ENCODE measurements at places on chromosomes 16 and 17.

DNA sequence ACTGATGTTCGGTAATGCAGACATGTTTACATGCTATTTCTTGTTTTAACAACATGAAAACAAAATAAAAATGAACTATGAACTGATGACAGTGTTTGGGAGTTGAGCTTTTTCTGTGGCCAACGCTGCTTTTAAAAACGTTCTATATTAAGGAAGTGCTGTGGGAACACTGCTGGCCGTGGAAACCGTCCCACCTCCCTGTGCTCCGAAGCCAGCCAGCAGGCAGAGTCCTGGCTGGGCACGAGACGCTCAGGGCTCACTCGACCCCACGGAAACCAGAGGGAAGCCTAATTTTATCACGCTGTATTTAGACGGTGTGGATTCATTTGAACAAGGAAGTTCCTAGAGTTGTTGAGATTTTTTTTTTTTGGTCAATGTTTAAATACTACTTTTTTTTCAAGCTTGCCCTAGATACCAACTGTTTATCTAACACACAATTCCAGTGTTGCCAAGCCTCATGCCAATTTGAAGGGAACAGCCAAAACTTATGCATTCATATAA, 25.8 kb downstream of the ADCY9 start:
- no peak for DNase-seq

DNA sequence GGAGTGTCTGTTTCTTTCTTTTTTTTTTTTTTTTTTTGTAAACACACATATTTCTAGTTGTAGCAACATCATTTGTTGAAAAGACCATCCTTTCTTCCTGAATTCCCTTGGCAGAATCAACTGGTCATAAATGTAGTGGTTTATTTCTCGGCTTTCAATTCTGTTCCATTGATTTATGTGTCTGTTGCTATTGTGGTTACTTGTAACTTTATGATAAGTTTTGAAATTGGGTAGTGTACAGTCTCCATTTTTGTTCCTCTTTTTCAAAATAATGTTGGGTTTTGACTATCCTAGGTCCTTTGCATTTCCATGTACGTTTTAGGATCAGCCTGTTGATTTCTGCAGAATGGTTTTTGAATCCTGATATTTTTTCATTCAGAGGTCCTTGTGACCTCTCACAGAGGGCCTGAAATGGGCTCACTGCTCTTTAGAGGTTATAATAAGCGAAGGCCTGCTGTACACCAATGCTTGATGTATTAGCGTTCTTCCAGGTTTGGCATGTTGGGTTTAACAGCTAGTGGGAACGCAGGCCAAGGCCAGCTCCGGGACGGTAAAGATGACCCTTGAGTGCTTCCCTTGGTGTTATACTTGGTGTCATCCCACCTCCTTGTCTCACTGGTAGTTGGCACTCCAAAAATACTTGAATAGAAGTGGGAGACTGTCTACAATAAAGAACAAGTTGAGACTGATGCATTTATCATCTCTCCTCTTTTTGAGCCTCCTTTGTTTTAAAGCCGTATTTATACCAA, 43.8 kb downstream of the ZNRF1 start:
- DNase-seq, result no peak

DNA sequence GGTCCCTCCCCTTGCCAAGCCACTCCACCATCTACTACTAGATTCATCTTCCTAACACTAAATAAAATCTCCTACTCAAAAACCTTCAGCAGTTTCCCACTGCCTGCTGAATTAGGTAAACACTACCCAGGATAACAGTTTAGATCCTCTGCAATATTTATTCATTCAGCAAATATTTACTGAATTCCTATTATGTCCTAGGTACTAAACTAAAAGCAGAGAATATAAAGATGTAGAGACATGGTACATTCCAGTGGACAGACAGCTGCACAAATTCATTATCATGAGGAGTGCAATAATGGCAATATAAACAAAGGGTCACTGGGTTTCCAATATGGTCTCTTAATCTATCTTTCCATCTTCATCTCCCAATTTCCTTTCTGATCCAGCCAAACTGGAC, 30.7 kb upstream of the HOXB13 start:
- no peak for DNase-seq

DNA sequence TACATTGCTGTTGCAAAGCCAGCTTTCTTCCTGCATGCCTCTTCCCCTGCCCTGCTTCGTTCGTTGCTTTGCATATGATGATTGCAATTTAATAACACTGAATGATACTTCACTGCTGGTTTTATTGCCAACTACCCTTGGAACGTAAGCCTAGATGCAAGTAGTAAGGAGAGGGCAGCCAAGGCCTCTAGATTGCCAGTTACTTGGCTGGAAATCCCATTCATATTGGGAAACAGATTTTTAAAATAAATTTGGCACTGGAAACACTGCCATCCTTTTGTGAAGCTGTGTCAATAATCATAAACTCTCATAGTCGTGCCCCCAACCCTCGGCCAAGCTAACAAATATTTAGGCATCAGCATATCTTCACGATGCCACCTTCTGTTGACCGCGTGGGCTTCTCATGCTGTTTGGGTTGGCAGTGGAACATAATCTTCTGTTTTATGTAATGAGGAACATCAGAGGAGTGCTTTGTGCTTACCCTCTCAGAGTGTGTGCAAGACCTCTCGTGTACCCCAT, 86.5 kb downstream of the MAP2K6 start:
- no peak for DNase-seq

DNA sequence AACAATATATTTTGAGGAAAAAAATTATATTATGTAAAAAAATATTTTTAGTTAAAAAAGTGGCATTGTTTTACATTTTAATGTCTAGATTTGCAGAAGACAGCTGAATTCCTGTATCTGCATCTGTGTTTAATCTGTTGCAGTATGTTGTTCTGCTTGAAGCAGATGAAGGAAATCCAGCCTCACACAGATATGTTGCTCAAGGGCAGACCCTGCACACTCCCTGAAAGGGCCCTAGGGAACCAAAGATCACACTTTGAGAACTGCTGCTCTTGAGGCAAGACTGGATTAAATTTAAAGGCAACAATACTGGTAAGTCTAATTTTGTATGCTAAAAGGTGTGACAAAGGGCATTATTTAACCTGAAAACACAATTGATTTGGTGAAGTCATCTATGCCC, 16.4 kb upstream of the SLC6A4 start:
- DNase-seq, result no peak

GRCh38 chr16:70795296-70795912, 5.6 kb downstream of the VAC14 start:
- no peak for DNase-seq

Measured in stimulated activated CD4-positive, alpha-beta T cell treated with anti-CD3 and anti-CD28 coated beads, Interleukin-2, amount 100 ng/mL, for 24 hours (primary cell).